ENCODE measurements at places on chromosomes 2 and 18. TPM values are rescaled to one million over a fixed set of nuclear protein-coding genes. Genes with fewer than 3 reads are reported as not detected.
A peak's percentile ranks its signal among the peaks of the same experiment; 100 is the strongest.

- peaks cover 27% of the 10 kb centered on the region for H3K4me1 ChIP-seq
- H3K4me3 ChIP-seq = no peak overlapping the region
- peak; percentile 92 for DNase-seq
- no peak overlapping the region for H3K27ac ChIP-seq
- no peaks in the 10 kb centered on the region for H3K27me3 ChIP-seq
These were observed 35.2 kb downstream of the FAM178B start for GRCh38 chr2:96951125-96951654.

Gene LIMS4
- 3.3 TPM for total RNA-seq

DNA sequence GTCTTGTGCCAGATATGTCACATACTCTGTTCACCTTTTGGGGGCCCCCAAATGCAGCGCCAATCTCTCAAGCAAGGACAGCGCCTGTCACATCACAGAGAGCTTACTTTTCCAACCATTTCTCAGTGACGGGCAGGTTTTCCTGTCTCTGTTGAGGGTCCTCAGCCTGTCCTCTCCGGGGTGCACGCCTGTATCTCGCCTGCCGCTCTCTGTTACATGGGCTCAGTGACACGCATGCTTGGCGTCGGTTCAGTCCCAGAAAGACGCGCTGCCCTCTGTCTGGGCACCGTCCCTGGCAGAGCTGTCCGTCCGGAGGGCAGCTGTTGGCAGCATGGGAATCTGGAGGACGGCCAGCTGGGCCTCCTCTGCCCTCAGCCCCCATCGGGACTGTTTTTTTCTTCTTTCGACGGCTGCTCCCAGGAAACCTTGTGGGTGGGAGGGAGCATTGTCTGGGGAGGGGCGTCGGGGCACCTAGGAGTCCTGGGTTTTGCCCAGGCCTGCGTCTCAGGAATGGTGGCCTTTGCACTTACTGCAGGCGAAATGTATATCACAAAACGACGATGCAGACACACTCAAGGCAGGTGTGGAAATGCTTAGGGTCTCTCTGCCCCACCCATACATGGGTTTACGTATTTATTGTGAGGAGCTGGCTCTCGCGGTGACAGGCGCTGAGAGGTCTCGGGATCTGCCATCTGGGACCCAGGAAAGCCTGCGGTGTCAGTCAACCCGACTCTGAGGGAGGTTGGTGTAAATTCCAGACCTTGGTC lies 30.9 kb downstream of the RTP5 start:
- no peak overlapping the region for H3K4me3 ChIP-seq
- DNase-seq = peak; percentile 62
- H3K27ac ChIP-seq = no peak overlapping the region
- H3K36me3 ChIP-seq = peaks cover 4% of the 10 kb centered on the region
- no peaks in the 10 kb centered on the region for H3K4me1 ChIP-seq
- H3K27me3 ChIP-seq = no peaks in the 10 kb centered on the region

DNA sequence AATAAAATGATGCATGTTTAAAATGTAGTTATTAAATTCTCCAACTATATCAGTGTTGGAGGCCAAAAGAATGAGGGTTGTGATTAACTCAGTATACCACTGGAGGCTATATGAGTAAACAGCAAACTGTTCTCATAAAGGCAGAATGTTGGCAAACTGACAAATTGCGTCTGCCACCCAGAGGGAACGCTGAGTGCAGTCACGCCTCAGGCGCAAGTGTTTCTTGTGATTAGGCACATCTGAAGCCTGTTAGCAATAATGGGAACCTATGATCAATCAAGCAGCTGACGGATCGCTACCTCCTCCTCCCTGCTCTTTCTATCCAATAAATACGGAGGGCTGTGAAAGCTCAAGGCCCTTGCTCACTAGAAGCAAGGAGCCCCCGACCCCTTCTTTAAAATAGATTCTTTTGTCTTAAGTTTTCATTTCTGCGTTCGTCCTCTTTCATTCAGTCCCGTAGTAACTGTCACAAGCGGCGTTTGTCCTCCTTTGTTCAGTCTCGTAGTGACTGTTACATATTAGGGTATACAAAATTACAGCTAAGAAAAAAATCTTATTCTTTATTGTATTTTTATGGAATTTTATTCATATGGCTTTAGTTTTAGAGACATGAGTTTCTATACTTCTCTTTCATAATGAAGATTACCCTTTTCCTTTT lies 16.3 kb upstream of the RMND5A start:
- no peaks in the 10 kb centered on the region for H3K27me3 ChIP-seq
- DNase-seq = no peak
- H3K27ac ChIP-seq = no peak overlapping the region
- no peaks in the 10 kb centered on the region for H3K4me1 ChIP-seq

DNA sequence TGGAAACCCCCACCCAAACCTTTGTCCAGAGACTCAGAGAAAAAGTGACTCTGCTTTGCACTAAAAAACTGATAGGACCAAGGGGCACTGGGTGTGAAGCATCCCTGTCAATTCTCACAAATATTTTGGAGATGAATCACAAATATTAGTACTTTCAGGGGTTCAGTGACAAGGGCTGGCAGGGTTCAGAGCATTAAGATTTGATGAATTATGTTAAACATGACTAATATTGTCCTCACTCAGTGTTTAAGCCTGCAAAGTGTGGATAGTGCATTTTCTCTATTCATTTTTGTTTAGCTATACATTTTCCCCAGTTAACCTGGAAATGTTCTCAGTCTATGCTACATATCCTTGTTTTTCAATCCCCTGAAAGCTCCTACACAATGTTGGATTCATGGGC lies 65.3 kb upstream of the CCDC68 start:
- no peak overlapping the region for H3K27ac ChIP-seq
- H3K27me3 ChIP-seq = no peaks in the 10 kb centered on the region
- no peaks in the 10 kb centered on the region for H3K36me3 ChIP-seq
- H3K4me1 ChIP-seq = no peaks in the 10 kb centered on the region

DNA sequence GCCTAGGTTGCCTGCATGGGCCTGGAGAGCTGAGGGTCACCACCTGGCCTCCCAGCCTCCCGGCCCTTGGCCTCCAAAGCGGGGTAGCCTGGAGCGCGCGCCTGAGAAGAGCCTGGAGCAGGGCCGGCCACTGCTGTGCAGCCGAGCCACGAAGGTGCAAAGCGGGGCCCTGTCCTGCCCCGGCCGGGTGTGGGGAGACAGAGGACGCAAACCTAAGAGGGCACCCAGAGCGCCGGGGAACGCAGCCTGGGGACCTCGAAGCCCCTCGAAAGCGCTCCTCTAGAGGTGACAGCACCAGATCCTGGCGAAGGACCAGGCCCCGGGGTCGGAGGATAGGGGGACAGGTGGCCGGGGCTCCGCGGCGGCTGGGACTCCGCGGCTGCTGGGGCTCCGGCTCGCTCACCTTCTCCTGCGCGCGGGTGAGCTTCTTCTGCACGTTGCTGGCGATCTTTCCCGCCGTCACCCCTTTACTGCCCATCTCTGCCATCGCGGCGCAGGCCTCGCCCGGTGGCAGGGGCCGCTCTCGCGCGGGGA lies 430 bp downstream of the BIN1 start:
- H3K36me3 ChIP-seq = no peaks in the 10 kb centered on the region
- peak overlapping the region; percentile 81 for H3K27ac ChIP-seq
- H3K4me3 ChIP-seq = peak overlapping the region; percentile 92
- peaks cover 24% of the 10 kb centered on the region for H3K27me3 ChIP-seq
- DNase-seq = peak; percentile 84

Gene SLC38A11
- 41.4 TPM for total RNA-seq

- DNase-seq = peak; percentile 88
- H3K27ac ChIP-seq = peak overlapping the region; percentile 97
- H3K4me1 ChIP-seq = peaks cover 39% of the 10 kb centered on the region
- no peak overlapping the region for H3K4me3 ChIP-seq
These were observed 1.4 kb upstream of the MBD1 start for GRCh38 chr18:50282521-50283335.

All from spleen (tissue), 13 donors.